T-helper 2 cell treated with Interferon-gamma antibody and Interleukin-4, amounts not matched to agents 5 μg/mL and 100 μg/mL, for 36 hours (primary cell): ENCODE measurements at places on chromosomes 1 and 21.

GRCh38 chr1:921011-921837, 2.5 kb upstream of the SAMD11 start:
- no peak overlapping the region for H3K27ac ChIP-seq
- H3K4me3 ChIP-seq = no peak overlapping the region
- H3K4me1 ChIP-seq = peaks cover 2% of the 10 kb centered on the region
- H3K36me3 ChIP-seq = no peaks in the 10 kb centered on the region

- peaks cover 4% of the 10 kb centered on the region for H3K4me1 ChIP-seq
- H3K27ac ChIP-seq = no peak overlapping the region
- no peak overlapping the region for H3K4me3 ChIP-seq
- H3K36me3 ChIP-seq = peaks cover 8% of the 10 kb centered on the region
- peak; percentile 46 for DNase-seq
- H3K27me3 ChIP-seq = no peaks in the 10 kb centered on the region
Observed at GRCh38 chr1:235417086-235417697, 50.0 kb downstream of the TBCE start.

- peaks cover 12% of the 10 kb centered on the region for H3K4me1 ChIP-seq
- H3K27me3 ChIP-seq = no peaks in the 10 kb centered on the region
- H3K4me3 ChIP-seq = no peak overlapping the region
- DNase-seq = no peak
Observed at GRCh38 chr1:41784531-41785274, 134.0 kb downstream of the HIVEP3 start.

- H3K27ac ChIP-seq = no peak overlapping the region
- H3K27me3 ChIP-seq = no peaks in the 10 kb centered on the region
- H3K4me1 ChIP-seq = no peaks in the 10 kb centered on the region
- no peak for DNase-seq
Observed at GRCh38 chr1:3774276-3774945, 1.9 kb downstream of the SMIM1 start.

- H3K27ac ChIP-seq = peak overlapping the region; percentile 62
- DNase-seq = no peak
- H3K4me1 ChIP-seq = peaks cover 41% of the 10 kb centered on the region
- peaks cover 8% of the 10 kb centered on the region for H3K36me3 ChIP-seq
Observed at GRCh38 chr1:172185211-172185610, 235.3 kb upstream of the C1orf105 start.

GRCh38 chr1:181711820-181712219, 228.5 kb downstream of the CACNA1E start:
- DNase-seq = no peak
- no peak overlapping the region for H3K27ac ChIP-seq

DNA sequence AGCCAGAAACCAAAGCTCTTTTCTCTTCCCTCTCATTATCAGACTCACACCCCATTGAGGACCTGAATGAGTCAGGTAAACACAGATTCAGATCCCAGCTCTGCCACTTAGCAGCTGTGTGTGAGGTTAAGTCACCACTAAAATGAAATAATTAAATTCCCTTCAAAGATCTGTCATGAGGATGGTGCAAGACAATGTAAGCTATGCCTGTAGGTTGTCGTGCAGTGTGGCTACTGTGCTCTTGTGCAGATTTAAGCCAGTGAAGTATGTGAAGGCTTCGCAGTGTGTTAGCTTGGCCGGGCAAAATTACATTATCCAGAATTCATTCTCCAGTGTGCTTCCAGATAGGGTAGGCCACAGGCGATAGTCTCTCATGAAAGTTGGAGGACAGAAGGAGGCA, 13.6 kb downstream of the UBL4B start:
- no peaks in the 10 kb centered on the region for H3K4me1 ChIP-seq
- H3K27me3 ChIP-seq = peaks cover 31% of the 10 kb centered on the region
- H3K27ac ChIP-seq = no peak overlapping the region

DNA sequence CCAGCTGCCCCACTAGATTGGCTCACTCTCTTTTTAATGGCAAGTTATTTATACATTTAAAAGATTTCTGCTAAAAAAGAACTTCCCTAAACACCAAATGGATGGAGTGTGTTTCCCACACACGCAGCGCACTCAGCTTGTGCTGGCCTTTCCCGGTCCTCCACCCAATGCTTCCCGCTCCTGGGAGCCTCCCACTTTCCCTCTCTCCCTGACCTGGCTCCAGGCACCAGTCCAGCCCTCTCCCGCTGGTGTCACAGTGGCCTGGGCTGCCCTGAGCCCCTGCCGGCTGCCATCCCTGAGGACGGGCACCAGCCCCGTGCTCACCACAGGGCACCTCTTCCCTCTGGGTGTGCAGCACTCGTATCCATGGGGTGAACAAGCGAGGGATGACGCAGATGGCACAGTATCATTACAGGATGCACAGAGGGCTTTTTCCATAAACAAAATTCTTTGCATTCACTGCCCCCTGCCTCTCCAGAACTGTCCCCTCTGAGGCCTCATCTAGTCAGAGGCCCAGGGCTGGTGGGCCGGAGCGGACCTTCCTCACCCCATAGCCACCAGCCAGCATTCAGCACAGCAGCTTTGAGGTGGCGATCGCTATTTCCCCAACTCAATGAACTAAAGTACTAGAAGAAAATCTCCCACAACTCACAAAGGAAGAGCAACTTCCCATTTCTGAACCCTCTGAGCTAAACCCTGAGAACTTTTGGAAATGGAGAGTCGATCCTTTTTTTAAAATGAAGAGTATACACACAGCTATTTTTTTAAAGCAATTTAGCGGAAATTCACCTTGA, 68.5 kb downstream of the SLC37A1 start:
- H3K4me1 ChIP-seq = no peaks in the 10 kb centered on the region
- H3K4me3 ChIP-seq = no peak overlapping the region
- peaks cover 2% of the 10 kb centered on the region for H3K36me3 ChIP-seq
- H3K27me3 ChIP-seq = no peaks in the 10 kb centered on the region
- H3K27ac ChIP-seq = no peak overlapping the region

GRCh38 chr1:12601700-12602658, 16.0 kb downstream of the DHRS3 start:
- H3K27ac ChIP-seq = peak overlapping the region; percentile 45
- H3K27me3 ChIP-seq = no peaks in the 10 kb centered on the region
- DNase-seq = no peak

DNA sequence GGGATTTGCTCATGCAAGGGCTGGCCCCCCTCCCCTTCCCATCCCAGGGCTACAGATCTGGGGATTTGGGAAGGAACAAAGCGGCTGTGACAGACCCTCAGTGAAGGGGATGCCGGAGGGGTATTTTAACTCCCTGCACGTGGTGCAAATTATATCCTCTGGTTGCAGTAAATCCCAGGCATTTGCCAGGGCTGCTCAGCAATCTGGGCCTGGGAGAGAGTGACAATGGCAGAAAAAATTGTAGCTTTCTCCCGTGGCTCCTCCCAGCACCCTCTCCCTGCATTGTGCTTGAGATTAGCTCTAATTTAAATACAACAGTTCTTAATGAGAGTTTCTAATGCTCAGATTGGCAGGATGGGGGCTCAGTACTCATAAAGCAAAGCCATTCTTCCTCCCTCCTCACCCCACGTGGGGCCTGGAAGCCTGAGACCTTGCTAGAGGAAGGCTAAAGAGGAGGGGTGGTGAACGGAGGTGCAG, 129.9 kb upstream of the CD34 start:
- H3K4me3 ChIP-seq = no peak overlapping the region
- H3K36me3 ChIP-seq = no peaks in the 10 kb centered on the region
- peaks cover 15% of the 10 kb centered on the region for H3K4me1 ChIP-seq

DNA sequence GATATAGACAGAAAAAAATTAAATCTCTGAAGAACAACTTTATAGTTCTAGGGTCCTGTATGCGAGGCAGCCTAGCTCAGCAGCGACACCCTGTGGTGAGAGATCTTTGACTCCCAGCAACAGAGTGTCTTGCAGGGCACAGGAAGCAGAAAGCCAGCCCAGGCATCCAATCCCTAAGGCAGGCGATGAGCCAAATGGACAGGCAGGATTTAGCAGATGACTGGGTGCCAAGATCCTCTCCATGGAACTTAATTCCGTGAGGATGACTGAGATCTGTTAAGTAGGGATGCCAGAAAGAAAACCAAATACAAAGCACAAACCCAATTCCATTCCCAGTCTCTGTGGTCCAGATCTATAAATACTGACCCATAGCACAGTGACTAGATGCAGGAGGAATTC, 38.8 kb downstream of the HLCS start:
- H3K36me3 ChIP-seq = peaks cover 9% of the 10 kb centered on the region
- DNase-seq = peak; percentile 33
- no peak overlapping the region for H3K4me3 ChIP-seq
- no peaks in the 10 kb centered on the region for H3K27me3 ChIP-seq
- H3K4me1 ChIP-seq = no peaks in the 10 kb centered on the region

GRCh38 chr21:45791562-45792418, 148.3 kb downstream of the PCBP3 start:
- DNase-seq = no peak
- H3K36me3 ChIP-seq = no peaks in the 10 kb centered on the region
- H3K4me3 ChIP-seq = no peak overlapping the region
- no peaks in the 10 kb centered on the region for H3K4me1 ChIP-seq
- no peak overlapping the region for H3K27ac ChIP-seq

- H3K36me3 ChIP-seq = no peaks in the 10 kb centered on the region
- peaks cover 64% of the 10 kb centered on the region for H3K4me1 ChIP-seq
- H3K27me3 ChIP-seq = peaks cover 20% of the 10 kb centered on the region
- peak overlapping the region; percentile 67 for H3K4me3 ChIP-seq
- no peak for DNase-seq
Observed at GRCh38 chr1:206829875-206830274, 35.5 kb upstream of the IL20 start.
